H1 (cell line): ENCODE measurements at places on chromosomes 4 and X.
A peak's percentile ranks its signal among the peaks of the same experiment; 100 is the strongest.

- DNase-seq: no peak
- H3K27ac ChIP-seq: no peak overlapping the region
- peaks cover 8% of the 10 kb centered on the region for H3K27me3 ChIP-seq
- H3K36me3 ChIP-seq: no peaks in the 10 kb centered on the region
- H3K4me1 ChIP-seq: peaks cover 2% of the 10 kb centered on the region; the same call in 1 of the 2 replicates
These were observed 5.5 kb downstream of the ARL9 start for GRCh38 chr4:56511098-56511497.

DNA sequence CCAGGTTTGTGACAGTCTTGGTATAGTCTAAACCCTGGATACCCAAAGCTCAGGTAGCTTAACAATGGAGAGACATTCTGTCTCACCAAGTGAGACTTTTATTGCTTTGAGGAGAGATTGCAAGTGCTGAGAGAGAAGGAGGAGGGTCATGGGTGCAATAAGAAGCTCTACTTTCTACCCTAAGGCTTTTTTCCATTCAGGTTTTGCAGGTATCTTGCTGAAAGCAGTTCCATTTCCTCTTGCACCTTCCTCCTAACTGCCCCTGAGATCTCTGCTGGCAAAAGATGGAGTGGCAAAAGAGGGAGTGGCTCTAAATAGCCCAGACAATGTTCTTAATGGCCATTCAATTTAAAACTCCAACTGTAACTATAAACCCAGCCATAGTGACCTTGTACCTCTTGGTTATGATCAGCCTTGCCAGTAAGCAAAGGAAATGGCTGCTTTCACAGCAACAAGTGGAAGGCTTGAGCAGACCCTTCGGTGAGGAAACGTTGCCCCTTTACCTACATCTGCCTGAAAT lies 105.6 kb upstream of the CPEB2 start:
- no peak overlapping the region for H3K4me3 ChIP-seq
- no peaks in the 10 kb centered on the region for H3K36me3 ChIP-seq
- no peaks in the 10 kb centered on the region for H3K27me3 ChIP-seq
- no peak for DNase-seq
- no peaks in the 10 kb centered on the region for H3K4me1 ChIP-seq
- no peak overlapping the region for H3K27ac ChIP-seq

- no peaks in the 10 kb centered on the region for H3K4me1 ChIP-seq
- no peaks in the 10 kb centered on the region for H3K27me3 ChIP-seq
- no peak for DNase-seq
- no peak overlapping the region for H3K27ac ChIP-seq
- no peak overlapping the region for H3K4me3 ChIP-seq
These were observed 30.3 kb downstream of the ARAP2 start for GRCh38 chr4:36213977-36214376.

DNA sequence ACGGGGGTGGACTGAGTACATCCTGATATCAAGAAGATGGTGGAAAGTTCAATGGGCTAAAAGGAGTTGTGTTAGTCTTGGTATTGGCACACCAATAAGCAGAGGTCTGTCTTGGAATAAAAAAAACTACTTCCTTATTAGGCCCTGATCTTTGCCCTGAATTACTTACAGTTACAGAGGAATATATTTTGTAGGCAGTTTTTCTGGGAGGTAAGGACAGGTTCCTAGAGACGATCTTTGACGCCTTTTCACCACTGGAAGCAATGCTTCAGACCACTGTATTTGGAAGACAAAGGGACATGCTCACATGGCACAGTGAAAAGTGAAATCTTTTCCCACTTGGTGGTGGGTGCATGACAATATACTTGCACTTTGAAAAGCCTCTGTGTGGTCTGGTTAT lies 618 bp upstream of the XK start:
- H3K36me3 ChIP-seq: no peaks in the 10 kb centered on the region
- no peak overlapping the region for H3K4me3 ChIP-seq
- DNase-seq: no peak
- no peak overlapping the region for H3K27ac ChIP-seq
- peaks cover 6% of the 10 kb centered on the region for H3K4me1 ChIP-seq
- peaks cover 10% of the 10 kb centered on the region for H3K27me3 ChIP-seq

GRCh38 chrX:69179380-69179911 lies 14.2 kb upstream of the PJA1 start:
- no peak overlapping the region for H3K4me3 ChIP-seq
- no peak overlapping the region for H3K27ac ChIP-seq
- H3K36me3 ChIP-seq: no peaks in the 10 kb centered on the region
- peaks cover 5% of the 10 kb centered on the region; the same call in 1 of the 2 replicates for H3K4me1 ChIP-seq
- DNase-seq: no peak

DNA sequence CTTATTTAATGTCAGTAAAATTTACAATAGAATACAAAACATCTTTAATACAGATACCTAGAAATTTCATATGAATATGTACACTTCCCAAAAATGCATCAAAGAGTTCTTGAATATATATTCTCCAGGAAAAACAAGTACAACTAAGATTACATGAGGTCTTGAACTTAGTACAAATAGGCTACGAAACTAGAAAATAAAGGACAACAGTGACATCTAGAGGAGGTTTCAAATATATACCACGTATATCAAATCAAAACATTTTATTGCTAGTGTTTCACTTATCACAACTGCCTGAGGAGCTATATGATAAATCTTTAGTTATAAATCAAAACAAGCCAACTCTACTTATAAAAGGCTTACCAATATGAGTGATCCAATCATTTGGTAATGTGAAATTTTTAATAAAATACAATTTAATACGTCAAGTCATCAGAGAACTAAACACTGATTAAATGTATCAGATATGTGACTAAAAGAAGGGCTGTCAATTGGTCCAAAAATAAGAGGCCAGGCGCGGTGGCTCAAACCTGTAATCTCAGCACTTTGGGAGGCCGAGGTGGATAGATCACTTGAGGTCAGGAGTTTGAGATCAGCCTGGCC lies 36.6 kb downstream of the ANAPC10 start:
- H3K36me3 ChIP-seq: no peaks in the 10 kb centered on the region
- no peak overlapping the region for H3K27ac ChIP-seq
- H3K27me3 ChIP-seq: no peaks in the 10 kb centered on the region

DNA sequence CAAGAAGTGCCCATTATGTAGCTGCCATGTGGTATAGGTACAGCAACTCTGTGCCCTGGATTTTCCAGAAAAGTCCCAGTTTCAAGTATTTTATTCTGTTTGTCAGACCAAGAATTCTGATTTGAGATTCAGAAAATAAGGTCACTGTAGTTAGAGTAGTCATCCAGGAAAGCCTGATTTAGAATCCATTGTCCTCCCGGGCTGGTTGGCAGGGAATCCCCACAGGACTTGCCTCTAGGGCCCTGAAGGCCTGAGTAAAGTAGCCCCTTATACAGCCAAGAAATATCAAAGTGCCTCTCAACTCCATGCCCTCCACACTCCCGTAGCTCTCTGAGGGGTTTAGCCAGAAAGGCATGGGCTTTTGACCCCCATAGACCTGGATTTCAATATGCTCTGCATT lies 36.3 kb downstream of the RTL5 start:
- H3K27ac ChIP-seq: no peak overlapping the region
- H3K36me3 ChIP-seq: no peaks in the 10 kb centered on the region
- no peaks in the 10 kb centered on the region for H3K4me1 ChIP-seq
- no peak overlapping the region for H3K4me3 ChIP-seq

DNA sequence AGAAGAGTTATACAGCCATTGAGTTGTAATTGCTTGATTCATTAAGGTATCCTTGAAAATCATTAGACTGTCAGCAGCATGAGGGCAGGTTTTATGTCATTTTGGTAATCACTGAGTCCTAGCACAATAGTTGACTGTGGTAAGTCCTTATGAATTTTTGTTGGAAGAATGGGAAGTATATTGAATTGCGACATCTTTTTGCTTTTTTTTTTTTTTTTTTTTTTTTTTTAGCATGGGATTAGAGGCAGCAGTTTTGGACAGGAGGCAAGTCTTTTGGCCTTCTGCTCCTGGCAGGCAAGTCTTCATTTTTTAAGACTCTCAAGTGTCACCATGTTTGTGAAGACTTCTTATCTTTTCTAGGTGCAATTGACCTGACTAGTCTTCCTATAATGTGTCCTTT lies 29.7 kb downstream of the PRRG1 start:
- H3K4me1 ChIP-seq: no peaks in the 10 kb centered on the region
- no peak overlapping the region for H3K27ac ChIP-seq
- H3K27me3 ChIP-seq: no peaks in the 10 kb centered on the region
- no peaks in the 10 kb centered on the region for H3K36me3 ChIP-seq

DNA sequence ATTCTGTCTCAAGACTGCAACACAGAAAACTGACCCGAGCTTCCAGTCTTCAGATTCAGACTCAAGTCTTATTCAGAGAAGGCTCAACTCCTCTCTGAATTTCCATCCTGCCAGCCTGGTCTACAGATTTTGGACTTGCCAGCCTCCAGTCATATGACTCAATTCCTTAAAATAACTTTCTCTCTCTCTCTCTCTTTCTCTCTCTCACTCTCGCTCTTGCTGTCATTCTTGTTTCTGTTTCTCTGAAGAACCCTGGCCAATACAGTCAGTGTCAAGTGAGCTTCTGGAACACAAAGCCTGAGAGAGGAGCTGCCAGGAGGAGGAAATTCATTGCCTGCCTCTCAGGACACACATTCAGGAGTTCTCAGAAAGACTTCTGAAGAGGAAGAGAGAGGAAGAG lies 154.9 kb downstream of the PARM1 start:
- H3K27ac ChIP-seq: no peak overlapping the region
- no peaks in the 10 kb centered on the region for H3K4me1 ChIP-seq
- no peaks in the 10 kb centered on the region for H3K36me3 ChIP-seq

DNA sequence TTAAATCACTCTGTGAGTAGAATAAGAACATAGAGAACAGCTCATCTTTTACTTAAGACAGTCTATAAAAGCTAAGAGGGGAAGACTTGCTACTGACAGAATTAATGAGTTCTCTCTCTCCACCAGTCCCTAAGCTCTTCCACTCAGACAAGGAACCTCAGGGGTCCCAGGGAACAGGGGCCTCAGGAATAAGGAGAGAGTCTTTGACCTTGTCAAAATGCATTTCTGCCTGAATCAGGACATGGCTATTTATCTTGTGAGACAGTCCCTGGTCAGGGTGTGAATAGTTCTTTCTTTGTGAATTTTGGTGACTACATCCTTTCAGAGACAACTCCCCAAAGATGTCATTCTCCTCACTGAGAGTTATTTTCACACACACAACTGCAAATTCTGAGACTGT lies 218.7 kb upstream of the HS3ST1 start:
- no peak overlapping the region for H3K4me3 ChIP-seq
- DNase-seq: no peak
- no peaks in the 10 kb centered on the region for H3K27me3 ChIP-seq
- no peaks in the 10 kb centered on the region for H3K4me1 ChIP-seq

DNA sequence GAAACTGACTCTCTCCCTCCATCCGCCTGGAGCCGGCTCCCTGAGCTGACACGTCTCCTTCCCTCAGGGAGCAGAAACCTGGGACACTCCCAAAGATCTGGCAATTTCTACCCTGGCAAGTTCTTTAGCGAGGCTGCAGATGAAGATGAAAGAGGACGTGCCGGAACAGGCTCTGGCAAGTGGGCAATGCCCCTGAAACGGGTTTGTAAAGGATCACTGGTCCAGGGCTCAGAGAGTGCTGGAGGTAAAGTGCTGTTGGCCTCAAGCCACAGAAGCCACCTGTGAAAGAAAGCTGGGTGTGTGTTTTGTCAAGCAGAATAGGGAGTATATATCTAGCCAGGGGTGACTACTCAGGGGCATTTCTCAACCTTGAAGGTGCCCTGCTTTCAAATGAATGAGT lies 131.4 kb upstream of the ATP6AP2 start:
- no peak overlapping the region for H3K4me3 ChIP-seq
- no peaks in the 10 kb centered on the region for H3K36me3 ChIP-seq
- H3K27me3 ChIP-seq: no peaks in the 10 kb centered on the region
- H3K27ac ChIP-seq: no peak overlapping the region

- DNase-seq: no peak
- peak within 1 kb of the TSS; percentile 81 for H3K4me3 ChIP-seq
- peaks cover 3% of the 10 kb centered on the region for H3K27me3 ChIP-seq
- H3K27ac ChIP-seq: no peak within 1 kb of the TSS
- H3K4me1 ChIP-seq: peaks cover 6% of the 10 kb centered on the region
- no peaks in the 10 kb centered on the region for H3K36me3 ChIP-seq
These were observed at the start of gene TSPAN5 for GRCh38 chr4:98658287-98659105. Gene TSPAN5 (minus strand): TSS chr4:98658611.

- H3K4me1 ChIP-seq: peaks cover 15% of the 10 kb centered on the region
- no peak overlapping the region for H3K4me3 ChIP-seq
These were observed 62.4 kb upstream of the CRMP1 start for GRCh38 chr4:5955201-5955821.

GRCh38 chr4:75698963-75699228 lies 25.5 kb upstream of the USO1 start:
- no peaks in the 10 kb centered on the region for H3K27me3 ChIP-seq
- DNase-seq: no peak
- no peaks in the 10 kb centered on the region for H3K36me3 ChIP-seq
- no peak overlapping the region for H3K4me3 ChIP-seq
- peaks cover 10% of the 10 kb centered on the region for H3K4me1 ChIP-seq

- no peak overlapping the region for H3K4me3 ChIP-seq
- H3K4me1 ChIP-seq: peaks cover 9% of the 10 kb centered on the region
- H3K27me3 ChIP-seq: no peaks in the 10 kb centered on the region
These were observed 27.0 kb downstream of the TMEM31 start for GRCh38 chrX:103737696-103738095.

DNA sequence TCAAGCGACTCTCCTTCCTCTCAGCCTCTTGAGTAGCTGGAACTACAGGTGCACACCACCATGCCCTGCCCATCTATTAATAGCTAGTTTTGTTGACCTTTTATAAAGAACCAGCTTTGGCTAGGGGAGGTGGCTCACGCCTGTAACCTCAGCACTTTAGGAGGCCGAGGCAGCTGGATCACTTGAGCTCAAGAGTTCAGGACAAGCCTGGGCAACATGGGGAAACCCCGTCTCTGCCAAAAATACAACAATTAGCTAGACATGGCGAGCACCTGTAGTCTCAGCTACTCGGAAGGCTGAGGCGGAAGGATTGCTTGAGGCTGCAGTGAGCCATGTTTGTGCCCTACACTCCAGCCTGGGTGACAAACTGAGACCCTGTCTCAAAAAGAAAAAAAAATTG lies 2.7 kb downstream of the TKTL1 start:
- DNase-seq: no peak
- no peaks in the 10 kb centered on the region for H3K36me3 ChIP-seq
- H3K27ac ChIP-seq: no peak overlapping the region

DNA sequence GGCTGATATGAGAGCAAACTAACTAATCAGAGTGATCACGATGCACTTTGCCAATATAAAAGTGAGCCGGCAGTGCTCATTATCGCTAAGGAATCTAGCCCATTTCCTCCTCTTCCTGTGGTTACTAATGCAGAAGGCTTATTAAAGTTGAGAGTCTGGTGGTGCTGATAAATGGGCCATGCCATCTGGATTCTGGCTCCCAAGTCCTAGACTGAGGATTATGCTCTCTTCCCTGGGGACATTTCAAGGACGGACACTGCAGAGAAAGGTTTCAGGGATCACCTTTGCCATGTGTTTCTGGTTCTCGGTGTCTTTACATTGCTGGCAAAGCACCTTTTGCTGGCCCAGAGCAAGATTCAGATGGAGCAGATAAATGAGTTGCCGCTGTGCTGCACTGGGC lies 85.3 kb downstream of the RTL5 start:
- H3K27me3 ChIP-seq: no peaks in the 10 kb centered on the region
- H3K36me3 ChIP-seq: no peaks in the 10 kb centered on the region
- peaks cover 10% of the 10 kb centered on the region for H3K4me1 ChIP-seq
- no peak overlapping the region for H3K4me3 ChIP-seq
- peak overlapping the region; percentile 75 for H3K27ac ChIP-seq

GRCh38 chrX:14843666-14844065 lies 29.2 kb downstream of the FANCB start:
- H3K4me1 ChIP-seq: no peaks in the 10 kb centered on the region
- no peak overlapping the region for H3K27ac ChIP-seq
- H3K4me3 ChIP-seq: no peak overlapping the region
- no peak for DNase-seq
